NCI-H1436 (cell line): ENCODE measurements at places on chromosomes 1 and 21.
A peak's percentile ranks its signal among the peaks of the same experiment; 100 is the strongest.

- no peak for DNase-seq
Observed at GRCh38 chr1:160679893-160680292, 31.7 kb downstream of the CD48 start.

DNA sequence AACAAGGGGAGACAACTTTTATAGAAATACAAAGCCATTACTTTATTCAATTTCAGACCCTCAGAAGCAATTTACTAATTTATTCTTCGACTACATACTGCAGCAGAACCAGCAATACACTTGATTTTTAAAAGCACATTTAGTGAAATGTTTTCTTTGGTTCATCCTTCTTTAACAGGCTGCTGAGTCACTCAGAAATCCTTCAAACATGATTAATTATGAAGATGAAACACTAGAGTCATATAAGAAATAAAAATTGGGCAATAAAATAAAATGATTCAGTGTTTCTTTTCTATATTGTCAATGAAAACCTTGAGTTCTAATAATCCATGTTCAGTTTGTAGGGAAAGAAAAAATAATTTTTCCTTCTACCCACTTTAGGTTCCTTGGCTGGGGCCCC is 47.0 kb downstream of the CHML start:
- DNase-seq: no peak

DNA sequence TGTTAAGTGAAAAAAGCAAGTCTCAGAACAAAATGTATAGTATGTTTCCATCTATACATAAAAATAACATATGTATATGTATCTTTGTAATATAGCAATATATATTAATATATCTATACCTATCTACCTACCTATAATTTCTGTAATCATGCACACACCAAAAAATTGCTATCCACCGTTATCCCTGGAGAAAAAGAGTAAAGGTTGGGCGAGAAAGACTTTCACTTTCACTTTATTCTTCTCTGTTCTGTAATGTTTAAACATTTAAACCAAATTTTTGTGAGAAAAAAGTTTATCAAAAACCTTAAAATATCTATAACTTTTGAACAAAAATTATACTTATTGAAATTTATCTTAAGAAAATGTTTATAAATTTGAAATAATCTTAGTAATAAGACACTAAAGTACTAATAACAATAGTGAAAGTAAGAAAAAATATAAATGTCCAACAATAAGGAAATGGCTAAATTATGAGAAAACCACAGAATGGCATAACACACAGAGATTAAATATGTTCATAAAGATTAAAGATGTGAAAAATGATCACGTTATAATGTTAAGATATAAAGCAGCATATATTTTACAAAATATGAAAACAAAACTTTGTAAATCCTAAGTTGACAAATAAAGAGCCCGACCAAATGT is 74.0 kb upstream of the LRRC53 start:
- DNase-seq: no peak

DNA sequence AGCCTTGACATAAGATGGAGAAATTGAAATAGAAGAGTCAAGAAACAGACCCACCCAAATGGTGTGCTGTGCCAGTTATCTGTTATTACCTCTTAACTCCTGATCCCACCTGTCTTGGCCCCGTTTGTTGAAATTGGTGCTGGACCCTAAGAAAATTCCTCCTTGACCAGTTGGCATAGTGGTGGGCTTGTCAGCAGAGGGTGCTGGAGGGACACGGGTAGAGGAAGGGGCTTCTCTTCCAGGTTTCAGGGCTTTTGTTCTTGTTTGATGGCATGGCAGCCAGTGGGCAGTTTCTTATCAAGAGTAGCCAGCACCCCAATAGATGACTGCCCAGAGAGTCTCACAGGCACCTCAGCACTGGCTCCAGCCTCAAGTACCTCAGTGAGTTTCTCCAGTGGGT is 51.6 kb downstream of the PCBP3 start:
- DNase-seq: no peak

- DNase-seq: no peak
Observed at GRCh38 chr21:38438462-38438893, 59.8 kb downstream of the ERG start.

DNA sequence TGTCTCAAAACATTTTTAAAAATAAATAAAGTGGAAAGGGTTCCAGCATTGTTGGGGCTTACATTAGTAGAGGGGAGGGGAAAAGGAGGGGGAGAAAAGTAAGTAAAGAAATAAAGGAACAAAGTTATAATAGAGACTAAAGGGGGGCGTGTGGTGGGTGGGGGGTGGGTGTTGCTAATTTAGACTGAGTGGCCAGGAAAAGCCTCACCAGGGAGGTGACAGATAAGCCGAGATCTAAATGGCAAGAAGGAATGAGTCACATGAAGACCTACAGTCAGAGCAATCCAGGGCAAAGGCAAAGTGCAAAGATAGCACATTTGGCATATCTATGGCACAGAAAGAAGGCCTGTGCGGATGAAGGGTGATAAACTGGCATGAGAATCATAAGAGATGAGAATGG is 7.5 kb downstream of the MPL start:
- DNase-seq: no peak

DNA sequence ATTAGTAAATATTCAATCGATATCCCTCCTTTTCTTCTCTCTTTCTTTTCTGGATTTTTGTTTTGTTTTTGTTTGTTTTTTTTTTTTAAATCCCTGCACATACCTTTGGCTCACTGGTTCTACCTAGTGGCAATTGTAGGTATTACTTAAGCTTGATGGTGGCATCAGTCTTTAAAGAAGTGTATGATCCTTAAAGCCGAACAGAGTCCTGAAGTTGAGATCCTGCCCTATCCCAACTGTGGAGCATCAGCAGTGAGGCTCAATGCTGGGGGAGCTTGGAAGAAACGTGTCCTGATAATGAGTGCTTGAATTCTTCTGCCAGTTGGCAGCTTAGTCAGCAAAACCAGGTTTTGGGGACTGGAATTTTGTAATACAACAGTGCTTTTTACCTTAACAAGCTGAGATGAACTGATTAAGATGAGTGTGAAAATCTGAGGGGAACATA is 60.8 kb downstream of the FASLG start:
- peak; percentile 14 for DNase-seq
